ENCODE measurements at places on chromosomes 2 and 18.

- DNase-seq, result no peak
Observed at GRCh38 chr18:23442958-23443357, 10.1 kb upstream of the RIOK3 start.

DNA sequence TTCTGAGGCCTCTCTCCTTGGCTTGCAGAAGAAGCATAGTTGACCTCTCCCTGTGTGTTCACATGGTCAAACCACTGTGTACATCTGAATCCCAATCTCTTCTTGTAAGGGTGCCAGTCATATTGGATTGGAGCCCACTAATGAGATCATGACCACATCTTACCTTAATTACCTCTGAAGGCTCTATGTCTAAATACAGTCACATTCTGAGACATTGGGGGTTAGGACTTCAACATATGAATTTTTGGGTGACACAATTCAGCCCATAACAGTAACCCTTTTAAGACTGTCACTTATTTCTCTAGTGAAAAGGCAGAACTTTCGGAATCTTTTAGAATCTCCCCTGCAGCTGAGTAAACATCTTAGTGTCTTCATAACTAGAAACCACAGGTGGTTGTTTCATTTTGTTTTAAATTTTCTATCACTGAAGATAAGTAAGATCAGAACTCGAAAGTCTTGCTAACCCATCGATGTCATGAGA is 33.3 kb downstream of the BMP10 start:
- DNase-seq, result no peak

DNA sequence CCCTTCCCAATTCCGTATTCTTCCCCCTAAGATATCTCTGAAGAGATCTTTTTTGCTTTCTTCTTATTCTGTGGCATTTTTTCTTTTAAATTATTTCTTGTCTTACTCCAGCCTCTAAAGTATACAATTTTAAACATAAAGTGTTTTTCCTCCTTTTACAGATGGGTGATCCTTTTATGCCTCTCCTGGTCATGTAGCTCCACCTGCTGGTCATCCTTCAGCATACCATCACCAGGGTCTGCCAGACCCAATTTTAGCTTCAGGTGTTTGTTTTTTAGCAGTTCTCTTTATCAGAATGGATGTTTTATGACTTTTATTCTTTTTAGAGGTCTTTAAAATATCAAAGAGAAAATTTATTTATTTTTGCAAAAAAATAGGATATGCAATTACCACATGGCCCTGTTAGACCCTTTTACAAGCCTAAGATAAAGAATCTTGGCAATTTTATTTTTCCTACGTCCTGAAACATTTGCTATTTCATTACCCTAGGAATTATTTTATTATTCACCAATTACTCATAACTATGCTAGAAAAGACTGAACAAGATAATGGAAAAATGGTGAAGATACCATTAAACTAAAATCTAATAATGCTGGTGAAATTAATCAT is 55.5 kb downstream of the PIGN start:
- peak; percentile 70 for DNase-seq

DNA sequence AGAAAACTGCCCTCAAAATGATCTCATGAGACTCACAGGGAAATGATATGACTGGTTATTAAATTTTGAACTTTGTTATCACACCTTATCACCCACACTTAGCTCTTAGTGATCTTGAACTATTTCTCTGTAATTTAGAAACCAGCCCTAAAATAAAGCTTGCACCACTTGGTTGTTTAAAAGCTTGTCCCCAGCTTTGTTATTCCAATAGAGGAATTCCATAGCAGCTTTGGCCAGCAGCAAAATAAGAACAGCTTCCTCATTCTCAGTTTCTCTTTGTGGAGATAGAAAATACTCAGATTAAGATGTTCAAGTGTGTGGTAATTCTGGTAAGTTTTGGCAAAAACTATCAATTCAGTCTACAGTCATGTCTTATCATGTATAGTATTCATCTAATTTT is 54.4 kb upstream of the CCDC68 start:
- DNase-seq, result no peak

- DNase-seq, result no peak
Observed at GRCh38 chr2:43087413-43087812, 139.0 kb downstream of the ZFP36L2 start.

DNA sequence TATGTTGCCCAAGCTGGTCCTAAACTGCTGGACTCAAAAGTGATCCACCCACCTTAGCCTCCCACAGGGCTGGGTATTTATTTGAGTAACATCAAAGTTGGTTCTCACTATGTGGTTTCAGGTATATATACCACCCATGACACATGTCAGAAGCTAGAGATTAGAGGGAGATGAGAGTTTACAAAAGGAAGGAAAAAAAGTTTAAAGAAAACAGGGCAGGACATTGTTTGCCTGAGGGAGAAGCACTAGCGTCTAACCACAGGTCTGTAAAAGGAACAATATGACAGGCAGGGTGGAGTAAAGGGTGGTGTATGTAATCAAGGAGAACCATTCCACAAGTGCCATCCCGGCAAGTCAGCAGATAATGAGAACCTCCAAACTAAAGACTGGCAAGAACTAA is 8.5 kb downstream of the CEP76 start:
- no peak for DNase-seq

DNA sequence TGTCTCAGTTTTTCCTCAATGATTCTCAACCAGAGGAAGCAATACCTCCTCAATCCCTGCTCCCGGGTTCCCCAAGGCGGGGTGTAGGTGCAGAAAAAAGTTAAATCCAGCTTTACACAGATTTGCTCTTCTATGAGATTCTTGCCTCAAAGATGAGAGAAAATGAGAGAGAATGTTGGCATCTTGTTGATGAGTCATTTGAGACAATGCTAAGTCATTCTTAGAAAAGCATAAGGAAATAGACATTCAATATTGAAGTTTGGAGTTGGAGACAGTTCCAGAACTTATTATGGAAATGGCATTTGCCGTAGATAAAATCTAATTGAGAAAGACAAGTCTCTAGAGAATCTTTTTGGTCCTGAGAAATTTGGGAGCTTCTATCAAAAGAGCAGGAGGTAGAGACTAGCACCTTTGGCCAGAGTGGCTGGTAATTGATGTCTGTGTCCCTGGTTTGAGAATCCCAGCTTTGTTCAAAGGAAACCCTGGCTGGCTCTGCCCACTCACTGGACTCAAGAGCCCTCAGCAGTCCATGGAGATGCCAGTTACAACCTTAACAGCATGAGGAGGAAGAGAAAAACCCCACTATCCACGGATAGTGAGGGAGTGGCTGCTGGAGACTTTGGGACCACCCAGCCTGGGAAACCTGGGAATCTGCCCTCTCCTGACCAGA is 181.2 kb downstream of the FAM124B start:
- DNase-seq, result no peak

- no peak for DNase-seq
Observed at GRCh38 chr2:25690058-25690457, 16.7 kb upstream of the DTNB start.

GRCh38 chr2:164542581-164543021 is 78.7 kb downstream of the GRB14 start:
- DNase-seq, result peak; percentile 40

- no peak for DNase-seq
Observed at GRCh38 chr18:74257083-74257482, 34.7 kb downstream of the CYB5A start.

DNA sequence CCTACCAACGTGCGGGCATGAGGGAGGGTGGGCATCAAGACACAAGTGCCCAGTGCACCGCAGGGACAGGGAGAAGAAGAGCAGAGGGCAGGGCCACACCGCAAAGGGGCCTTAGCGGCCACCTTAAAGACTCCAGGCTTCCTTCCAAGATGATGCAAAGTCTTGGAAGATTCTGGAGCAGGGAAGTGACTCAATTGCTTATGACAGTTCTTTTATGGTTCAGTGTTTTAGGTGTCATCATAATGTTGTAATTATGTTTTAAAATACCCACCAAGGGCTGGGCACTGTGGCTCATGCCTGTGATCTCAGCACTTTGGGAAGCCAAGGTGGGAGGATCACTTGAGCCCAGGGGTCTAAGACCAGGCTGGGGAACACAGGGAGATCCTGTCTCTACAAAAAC is 44.5 kb upstream of the SEMA4C start:
- DNase-seq, result no peak

GRCh38 chr18:13448335-13448795 is 229.8 kb downstream of the LDLRAD4 start:
- no peak for DNase-seq

DNA sequence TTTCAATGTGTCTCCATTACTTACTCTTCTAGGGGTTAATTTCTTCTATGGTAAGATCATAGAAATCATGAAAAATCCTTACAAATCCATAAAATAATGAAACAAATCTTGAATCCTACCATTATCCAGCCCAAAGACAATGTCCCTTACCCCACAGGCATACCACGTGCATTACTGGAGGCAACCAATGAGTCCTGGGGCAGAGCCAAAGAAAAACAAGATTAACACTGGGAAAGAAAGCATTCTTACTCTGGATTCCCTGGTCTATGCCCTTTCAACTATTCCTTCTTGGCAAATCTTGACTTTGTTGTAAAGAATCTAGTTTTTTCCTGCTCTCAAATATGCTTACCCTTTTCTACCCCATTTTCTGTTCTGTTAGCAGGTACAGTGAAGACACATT is 3.1 kb upstream of the GALNT1 start:
- no peak for DNase-seq

DNA sequence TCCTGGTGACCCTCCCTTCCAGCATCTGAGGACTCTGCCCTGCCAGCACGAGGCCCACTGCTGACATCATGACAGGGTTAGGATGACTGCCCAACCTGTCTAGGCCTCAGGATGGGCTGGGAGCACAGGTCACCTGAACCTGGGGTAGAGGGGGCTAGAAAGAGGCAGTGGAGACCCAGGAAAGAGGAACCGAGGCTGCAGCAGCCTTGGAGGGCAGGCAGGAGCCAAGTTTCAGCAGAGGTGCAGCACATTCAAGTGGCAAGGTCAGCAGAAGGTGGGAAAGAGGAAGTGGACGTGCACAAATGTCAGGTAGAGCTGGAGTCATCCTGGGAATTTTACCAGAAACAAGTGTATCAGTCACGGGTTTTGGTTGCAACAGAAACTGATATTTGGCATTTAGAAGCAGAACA is 13.6 kb upstream of the RAB10 start:
- DNase-seq, result no peak

DNA sequence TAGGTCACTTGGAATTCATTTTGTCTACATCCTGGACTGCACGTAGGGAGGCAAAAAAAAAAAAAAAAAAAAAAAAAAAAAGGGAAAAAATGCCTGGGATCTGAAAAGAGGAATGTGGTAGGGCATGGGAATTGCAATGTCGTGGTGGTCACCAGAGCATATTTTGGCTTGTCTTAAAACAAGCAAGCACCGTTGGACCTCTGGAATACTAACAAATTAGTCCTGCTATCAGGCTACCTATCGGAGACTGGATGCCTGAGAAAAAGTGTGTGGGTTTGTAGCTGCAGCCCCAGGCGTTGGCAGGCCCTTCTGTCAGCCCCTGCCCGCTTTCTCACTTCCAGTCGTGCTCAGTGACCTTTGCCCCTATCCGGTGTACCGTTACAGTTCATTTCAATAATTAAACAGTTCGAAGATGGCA is 588.5 kb upstream of the ZEB2 start:
- DNase-seq, result no peak

DNA sequence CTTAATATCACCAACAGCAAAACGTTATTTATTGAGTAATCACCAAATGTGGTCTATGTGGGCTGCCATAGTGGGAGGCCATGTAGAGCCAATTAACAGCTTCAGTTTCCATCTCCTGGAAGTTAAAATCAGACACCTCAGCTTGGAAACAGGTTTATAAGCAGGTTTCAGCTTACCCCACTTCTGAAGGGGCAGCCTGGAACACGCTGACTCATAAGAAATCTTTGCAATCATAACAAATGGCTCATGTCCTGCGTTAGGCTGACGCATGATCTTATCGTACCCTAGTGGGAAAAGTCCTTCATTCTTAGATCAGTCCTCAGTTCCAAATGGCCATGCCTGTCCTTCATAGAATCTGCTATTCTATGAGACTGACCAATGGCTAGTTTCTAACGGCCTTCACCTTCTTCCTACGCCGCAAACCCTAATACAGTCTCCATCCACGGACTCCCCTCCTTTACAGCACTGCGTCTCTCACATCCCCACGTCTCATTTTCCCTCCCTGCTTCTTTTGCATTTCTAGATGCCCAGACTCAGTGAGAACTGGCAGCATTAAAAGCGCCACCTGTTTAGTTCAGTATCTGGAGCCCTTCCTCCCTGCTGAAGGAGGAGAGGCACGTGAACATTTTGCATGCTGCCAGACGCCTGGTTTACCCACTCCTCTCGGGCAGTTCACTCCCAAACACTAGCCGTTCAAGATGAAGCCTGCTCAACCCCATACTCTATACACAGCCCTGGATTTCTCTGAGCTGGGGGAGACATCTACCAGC is 24.2 kb upstream of the BZW1 start:
- no peak for DNase-seq

DNA sequence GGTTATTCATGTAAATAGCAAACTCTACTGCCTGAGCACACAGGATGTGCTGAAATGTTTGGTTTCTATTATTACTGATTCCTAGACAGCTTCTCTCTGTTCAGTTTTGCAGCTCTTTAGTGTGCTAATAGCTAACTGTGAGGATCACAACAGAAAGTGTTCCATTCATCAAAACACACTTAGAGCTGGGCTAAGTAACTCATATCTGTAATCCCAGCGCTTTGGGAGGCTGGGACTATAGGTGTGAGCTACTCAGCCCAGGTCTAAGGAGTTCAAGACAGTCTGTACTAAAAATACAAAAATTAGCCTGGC is 63.2 kb downstream of the MOGAT1 start:
- DNase-seq, result no peak

DNA sequence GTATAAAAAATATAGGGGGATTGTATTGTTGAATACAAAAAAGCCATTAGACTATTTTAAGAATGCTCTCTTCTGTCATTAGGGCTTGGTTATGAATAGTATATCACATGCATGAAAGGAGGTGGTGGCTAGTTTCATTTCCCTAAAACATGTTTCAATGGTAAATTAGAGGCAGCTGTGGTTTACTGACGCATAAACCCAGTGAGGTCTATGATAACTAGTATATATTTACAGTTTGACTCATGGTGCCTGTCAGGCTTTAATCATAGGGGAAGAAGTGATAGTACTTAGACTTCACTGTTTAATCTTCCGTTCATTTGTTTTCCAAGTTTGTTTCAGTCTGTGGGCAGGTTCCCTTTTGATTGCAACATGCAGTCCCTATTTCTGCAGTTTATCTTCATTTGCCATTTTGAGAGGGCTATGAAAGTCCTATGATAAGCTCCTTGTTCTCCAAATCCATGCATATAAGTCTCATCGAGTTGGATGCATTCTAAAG is 55.1 kb upstream of the MAP4K3 start:
- DNase-seq, result no peak

GRCh38 chr2:37615804-37616676 is 55.4 kb downstream of the CDC42EP3 start:
- no peak for DNase-seq

DNA sequence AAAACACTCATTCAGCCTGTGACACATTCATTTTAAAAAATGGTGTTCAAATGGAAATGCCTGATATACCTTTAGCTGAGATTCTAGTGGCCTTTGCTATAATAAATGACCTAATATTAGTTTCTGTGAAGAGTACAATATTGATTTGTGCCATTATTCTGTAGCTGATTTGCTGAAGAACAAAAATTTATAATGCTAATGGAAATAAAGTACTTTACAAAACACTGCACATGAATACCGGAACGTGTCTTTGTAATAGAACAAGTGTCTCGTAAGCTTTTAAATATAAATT is 138.7 kb downstream of the WDR7 start:
- DNase-seq, result no peak

GRCh38 chr18:69956665-69957620 is 9.3 kb upstream of the CD226 start:
- DNase-seq, result no peak

- DNase-seq, result peak; percentile 95
Observed at GRCh38 chr18:79393635-79394533, 1.8 kb upstream of the NFATC1 start.

All from muscle of arm (tissue), 14 donors.